ENCODE measurements at places on chromosomes 3 and 15.

GRCh38 chr3:112874725-112875124 is 28.1 kb upstream of the CD200R1L start:
- DNase-seq, result no peak

- DNase-seq, result no peak
These were observed 8.9 kb downstream of the ARMC8 start for GRCh38 chr3:138196023-138196422.

- peak; percentile 17 for DNase-seq
These were observed 523 bp downstream of the HDAC11 start for GRCh38 chr3:13480340-13481318.

GRCh38 chr15:73334086-73334485 is 34.7 kb downstream of the HCN4 start:
- DNase-seq, result no peak

DNA sequence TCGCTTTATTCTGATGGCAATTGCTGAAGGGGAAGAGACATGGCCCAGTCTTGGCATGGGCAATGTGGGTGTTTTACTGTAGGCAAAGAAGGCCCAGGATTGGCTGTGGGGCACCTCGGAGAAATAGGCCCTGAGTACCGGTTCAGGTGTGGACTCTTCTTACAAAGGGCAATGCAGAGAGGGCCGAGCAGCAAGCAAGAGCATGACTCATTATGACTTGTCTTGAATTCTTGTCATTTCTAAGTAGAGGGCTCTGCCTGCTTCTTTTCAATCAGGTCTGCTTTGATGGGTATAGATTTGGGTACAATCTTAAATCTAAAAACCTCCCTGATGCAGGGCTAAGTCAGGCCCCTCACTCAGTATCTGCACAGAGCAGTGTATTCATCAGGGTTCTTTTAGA is 14.8 kb upstream of the BUB1B start:
- no peak for DNase-seq

DNA sequence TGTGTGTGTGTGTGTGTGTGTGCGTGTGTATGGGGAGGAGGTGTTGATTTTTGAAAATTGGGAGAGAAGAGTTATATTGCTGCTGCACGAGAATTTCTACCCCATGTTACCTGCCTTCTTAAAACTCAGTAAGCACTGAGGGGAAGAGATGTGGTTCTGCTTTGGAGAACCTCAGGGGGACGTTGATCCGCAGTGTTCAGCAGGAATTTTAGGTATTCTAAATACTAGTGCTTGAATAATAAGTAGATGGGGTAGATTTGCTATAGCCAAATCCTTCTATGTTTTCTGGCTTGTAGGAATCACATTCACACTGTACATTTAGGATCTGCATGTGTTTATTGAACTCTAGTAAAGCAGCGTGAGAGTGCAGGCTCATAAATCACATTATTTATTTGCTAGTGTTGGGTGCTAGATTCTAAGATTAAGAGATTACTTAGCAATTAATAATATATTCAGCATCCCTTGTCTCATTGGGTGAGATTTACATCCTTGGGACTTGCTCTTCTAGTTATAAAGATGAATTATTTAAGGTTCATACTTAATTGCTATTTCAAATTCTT is 268.1 kb downstream of the MFSD1 start:
- DNase-seq, result no peak

GRCh38 chr3:38468765-38469164 is 15.1 kb downstream of the ACVR2B start:
- DNase-seq, result no peak

DNA sequence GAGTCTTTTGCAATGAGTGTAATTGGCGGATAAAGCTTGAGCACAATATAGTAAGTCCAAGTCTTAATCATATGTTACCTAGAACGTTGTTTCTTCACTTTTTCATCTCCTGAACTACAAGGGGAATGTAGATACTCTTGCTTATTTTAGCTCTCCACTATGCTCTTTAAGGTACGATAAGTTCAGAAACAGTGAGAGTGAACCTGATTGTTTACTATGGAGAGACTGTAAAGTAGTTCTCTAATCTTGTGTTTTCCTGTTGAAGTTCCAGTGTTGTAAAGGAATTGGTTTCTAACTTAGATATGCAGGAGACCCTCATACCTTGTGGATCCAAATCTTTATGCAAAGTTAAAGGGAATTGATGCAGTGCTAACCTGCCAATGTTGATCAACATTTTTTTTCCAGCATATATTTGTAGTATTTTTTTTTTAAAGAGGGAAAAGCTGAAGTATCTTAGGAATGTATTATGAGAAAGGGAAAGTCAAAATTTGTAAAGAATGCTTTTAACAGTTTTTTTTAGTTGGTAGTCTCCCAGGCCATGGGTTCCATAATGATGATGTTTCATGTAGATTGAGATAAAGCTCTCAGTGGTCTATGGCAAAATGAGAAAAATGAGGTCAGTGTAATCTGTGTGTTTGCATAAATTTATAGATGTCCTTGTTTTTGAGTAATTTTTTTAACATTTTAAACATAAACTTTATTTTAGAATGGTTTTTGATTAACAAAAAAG is 14.9 kb downstream of the ATP11B start:
- no peak for DNase-seq

GRCh38 chr3:151537726-151538125 is 76.9 kb upstream of the IGSF10 start:
- no peak for DNase-seq

GRCh38 chr3:64179860-64180259 is 45.4 kb downstream of the PRICKLE2 start:
- no peak for DNase-seq

DNA sequence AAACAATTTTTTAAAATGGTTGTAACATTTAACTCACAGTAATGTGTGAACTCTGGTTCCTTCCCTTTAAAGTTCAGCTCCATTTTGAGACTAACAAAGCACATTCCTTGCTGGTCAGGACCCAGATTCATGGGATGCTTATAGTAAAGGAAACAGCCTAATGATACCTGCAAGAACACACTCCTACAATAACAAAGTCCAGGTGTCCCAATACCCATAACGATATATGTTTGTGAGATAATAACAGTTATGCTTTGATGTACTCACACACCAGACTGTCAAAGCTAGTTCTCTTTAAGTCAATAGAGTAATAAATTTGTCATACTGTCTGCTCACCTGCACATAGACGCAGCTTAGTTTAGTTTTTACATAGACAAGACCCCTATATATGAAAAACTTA is 15.9 kb upstream of the CCDC50 start:
- DNase-seq, result no peak

DNA sequence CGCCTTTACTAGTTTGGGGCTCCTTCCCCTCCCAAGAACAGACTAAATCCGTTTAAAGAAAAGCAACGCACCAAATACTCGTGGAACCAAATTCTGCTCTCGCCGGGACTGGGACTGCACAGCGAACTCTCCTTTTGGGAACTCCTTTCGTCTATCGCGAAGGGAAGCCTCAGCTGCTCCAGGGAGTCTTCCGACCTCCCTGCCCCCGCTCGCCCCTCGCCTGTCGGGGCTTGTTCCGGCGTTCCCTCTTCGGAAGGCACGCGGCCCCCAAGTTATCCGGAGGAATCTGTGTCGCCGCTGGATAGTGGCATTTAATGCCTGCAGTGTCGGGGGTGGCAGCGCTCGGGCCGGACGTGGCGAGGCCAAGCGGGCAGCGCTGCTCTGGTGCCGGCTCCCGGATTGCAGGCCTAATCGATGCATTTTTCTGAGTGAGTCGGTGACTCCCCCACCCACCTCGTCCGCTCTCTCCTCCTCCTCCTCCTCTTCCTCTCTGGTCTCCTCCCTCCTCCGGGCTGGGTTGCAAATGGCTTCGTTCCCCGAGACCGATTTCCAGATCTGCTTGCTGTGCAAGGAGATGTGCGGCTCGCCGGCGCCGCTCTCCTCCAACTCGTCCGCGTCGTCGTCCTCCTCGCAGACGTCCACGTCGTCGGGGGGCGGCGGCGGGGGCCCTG is at the start of gene TRIM71:
Gene TRIM71, plus strand, starts transcription at position 440 of the 671 bp plus-strand sequence. Its CDS starts 84 bp downstream, at position 524.
- DNase-seq, result no peak

DNA sequence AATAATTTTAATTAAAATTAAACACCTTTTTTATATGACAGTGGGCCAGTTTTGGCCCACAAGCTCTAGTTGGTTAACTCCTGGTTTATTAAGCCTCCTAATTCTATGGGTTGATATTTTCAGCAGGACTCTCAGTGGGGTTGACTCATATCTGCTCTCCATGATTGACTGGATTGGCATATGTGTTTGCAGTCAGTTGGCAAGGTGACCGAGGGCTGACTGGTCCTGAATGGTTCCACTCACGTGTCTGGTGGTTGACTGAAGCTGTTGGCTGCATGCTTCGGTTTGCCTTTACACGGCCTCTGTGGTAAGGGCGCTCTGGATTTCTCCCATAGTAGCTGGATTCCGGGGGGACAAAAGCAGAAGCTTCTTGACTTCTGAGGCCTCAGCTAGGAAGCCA is 65.3 kb upstream of the ZNF280D start:
- DNase-seq, result no peak

- DNase-seq, result no peak
These were observed 58.8 kb downstream of the CPN2 start for GRCh38 chr3:194292331-194292730.

GRCh38 chr3:47836986-47837385 is 34.0 kb downstream of the DHX30 start:
- no peak for DNase-seq

GRCh38 chr3:9736831-9737230 is 5.3 kb downstream of the BRPF1 start:
- no peak for DNase-seq

- DNase-seq, result no peak
These were observed 27.9 kb upstream of the TLE3 start for GRCh38 chr15:70125605-70126004.

DNA sequence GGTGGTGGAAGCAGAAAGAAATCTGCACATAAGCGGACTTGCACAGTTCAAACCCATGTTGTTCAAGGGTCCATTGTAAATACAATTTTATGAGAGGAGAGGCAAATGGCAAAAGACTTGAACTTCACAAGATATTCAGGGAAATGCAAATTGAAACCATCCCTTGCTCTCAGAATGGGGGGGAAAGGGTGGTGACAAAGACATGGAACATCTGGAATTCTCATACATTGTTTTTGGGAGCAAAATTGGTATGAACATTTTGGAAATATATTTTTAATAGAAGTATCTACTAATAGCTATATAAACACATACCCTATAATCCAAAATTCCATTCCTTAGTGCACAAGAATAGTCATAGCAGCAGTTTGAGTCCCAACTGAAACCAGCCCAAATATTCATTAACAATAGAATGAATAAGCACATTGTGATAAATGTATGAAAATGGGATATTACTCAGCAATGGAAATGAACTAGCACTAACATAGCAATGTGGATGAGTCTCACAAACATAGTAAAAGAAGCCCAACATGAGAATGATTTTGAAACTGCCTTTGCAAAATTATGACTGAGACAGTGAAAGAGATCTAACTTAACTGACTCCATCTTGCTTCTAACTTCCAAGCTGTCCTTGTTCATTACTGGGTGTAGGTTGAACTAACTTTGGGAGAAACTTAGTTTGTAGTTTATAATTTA is 77.2 kb downstream of the CD200R1L start:
- no peak for DNase-seq

DNA sequence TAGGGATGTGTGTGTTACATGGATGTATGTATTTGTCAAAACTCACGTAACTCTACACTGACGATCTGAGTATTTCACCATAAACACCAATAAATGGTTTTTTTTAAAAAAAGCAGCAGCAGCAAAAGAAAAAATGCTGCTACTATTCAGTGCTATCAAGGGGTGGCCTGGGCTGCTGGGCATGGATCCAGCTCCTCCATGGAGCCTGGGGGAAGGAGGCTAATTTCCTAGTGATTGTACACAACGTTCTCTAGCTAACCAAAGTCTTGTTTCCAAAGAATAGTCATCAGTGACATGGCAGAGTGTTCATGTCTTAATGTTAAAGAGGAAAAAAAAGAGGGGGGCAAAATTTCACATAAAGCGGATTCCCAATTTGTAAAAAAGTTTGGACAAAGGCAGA is 29.0 kb downstream of the POMGNT2 start:
- no peak for DNase-seq

DNA sequence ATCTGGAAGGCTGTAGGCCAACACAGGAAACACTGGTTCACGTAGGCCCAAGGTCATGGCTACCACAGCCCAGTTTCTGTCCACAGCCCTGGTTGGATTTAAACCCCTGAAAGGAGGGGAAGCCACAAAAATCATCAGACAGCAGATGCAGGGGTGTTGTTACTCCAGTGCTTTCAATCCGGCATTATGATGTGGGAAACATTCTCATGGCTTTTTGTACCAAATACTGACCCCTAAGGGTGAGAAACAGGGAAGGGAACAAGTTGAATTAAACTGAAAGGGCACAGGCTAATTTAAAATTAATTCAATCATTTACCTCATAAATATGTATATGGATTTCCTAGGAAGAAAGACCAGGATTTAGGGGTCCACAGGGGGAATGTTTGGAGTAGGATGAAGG is 375.6 kb downstream of the CTNNB1 start:
- no peak for DNase-seq

GRCh38 chr15:45869034-45869668 is 234.3 kb downstream of the SQOR start:
- no peak for DNase-seq

DNA sequence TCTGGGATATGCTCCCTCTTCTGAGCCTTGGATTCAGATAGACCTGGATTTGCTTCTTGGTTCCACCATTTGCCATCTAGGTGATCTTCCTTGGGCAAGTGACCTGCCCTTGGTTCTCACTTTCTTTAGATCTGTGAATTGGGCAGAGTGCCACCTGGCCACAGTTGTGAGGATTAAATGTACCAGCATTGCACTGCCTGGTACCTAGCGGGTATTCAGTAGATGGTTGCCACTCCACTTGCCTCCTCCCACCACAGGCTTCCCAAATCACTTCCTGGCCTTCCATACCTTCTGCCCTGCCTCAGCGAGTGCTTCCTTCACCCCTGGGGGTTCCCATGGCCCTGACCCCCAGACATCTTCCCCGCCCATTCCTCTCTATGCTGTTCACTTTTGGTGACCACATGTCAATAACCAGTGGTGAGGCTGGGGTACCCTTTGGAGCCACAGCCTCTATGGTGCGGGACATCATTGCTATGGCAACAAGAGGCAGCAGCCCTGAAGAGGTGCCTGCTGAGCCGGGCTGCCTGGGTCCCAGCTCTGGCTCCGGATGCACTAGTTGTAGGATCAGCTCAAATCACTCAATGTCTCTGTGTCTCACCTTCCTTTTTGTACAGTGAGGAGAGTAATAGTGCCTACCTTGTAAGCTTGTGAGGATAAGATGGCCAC is 40.5 kb downstream of the CMTM7 start:
- DNase-seq, result no peak

DNA sequence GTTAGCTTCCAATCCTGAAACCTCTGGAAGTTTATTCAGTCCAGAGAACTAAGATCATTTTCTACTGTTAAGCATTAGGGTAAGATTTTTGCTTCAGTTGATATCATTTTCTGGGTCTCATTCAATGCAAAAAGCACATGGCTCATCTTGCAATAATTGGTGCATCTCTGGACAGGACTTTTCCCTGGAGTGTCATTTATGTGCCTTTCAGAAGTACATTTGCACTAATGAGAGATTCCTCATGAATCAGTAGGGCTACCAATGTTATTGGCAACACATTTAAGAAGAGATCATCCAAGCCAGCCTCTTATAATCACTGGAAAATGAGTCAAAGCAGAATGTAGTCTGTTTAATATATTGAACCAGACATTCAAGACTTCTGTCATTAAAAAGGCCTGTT is 224.2 kb upstream of the CHRNA7 start:
- no peak for DNase-seq

- no peak for DNase-seq
These were observed 7.5 kb upstream of the ALCAM start for GRCh38 chr3:105359098-105359762.
